ENCODE measurements at places on chromosomes 7 and 10.

GRCh38 chr7:964401-965231, 10.1 kb upstream of the ADAP1 start:
- peak; percentile 59 for DNase-seq

GRCh38 chr10:52744057-52744805, 28.4 kb downstream of the MBL2 start:
- DNase-seq = no peak

DNA sequence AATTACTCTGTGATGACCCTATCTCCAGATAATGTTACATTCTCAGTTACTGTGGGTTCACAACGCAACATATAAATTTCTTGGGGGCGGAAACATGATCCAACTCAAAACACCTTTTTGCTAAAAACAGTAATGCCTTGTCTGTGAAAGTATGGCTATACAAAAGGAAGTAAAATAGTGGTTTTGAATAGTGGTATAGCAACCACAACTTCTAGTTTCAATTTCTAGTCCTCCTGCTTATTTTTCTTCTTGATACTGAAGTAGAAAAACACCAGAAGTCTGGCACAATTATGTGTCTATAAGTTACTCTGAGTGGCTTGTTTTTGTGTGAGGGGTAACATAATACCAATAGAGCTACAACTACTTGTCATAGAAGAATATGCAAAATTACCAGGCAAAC, 21.5 kb upstream of the ZNF800 start:
- DNase-seq = no peak

GRCh38 chr7:24701261-24702235, 55.7 kb downstream of the GSDME start:
- no peak for DNase-seq

DNA sequence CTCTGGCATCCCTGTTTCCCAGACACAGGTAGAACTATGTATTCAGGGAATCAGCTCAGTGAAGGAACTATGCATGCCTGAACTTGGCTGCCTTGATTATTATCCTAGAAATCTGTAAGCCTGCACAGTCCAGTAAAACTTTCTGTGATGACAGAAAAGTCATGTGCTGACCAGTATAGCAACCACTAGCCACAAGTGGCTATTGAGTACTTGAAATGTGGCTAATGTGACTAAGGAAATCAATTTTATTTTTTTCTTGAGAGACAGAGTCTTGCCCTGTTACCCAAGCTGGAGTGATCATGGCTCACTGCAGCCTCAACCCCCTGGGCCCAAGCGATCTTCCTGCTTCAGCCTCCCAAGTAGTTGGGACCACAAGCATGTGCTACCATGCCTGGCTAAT, 3.5 kb downstream of the EXOSC1 start:
- no peak for DNase-seq

Data from CD14-positive monocyte (primary cell).